NCI-H187 (cell line): ENCODE measurements at places on chromosomes 11 and 22.

GRCh38 chr22:40179526-40179925 lies 1.8 kb downstream of the TNRC6B start:
- DNase-seq = no peak

- no peak for DNase-seq
These were observed 16.4 kb upstream of the ASCC2 start for GRCh38 chr22:29854432-29854831.

GRCh38 chr11:129813231-129813791 lies 2.3 kb upstream of the TMEM45B start:
- no peak for DNase-seq

- DNase-seq = no peak
These were observed 135.4 kb downstream of the OSBP2 start for GRCh38 chr22:30829901-30830550.

DNA sequence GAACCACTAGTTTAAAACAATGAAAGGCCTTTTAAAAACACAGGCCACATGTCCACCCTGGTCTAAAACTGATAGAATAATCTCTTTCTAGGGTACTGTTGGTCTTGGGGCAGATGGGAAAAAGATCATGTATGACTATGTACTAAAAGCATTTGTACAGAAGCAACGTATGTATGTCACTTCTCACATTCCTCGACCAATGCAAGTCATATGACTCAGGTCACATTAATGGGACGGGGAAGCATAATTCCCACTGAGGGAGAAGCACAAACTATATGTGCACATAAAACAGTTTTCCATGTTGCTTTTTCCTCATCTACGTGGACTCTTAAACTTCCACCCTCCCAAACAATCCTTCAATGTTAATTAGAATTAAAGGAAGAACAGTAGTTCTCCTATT lies 32.2 kb upstream of the GAB2 start:
- no peak for DNase-seq

DNA sequence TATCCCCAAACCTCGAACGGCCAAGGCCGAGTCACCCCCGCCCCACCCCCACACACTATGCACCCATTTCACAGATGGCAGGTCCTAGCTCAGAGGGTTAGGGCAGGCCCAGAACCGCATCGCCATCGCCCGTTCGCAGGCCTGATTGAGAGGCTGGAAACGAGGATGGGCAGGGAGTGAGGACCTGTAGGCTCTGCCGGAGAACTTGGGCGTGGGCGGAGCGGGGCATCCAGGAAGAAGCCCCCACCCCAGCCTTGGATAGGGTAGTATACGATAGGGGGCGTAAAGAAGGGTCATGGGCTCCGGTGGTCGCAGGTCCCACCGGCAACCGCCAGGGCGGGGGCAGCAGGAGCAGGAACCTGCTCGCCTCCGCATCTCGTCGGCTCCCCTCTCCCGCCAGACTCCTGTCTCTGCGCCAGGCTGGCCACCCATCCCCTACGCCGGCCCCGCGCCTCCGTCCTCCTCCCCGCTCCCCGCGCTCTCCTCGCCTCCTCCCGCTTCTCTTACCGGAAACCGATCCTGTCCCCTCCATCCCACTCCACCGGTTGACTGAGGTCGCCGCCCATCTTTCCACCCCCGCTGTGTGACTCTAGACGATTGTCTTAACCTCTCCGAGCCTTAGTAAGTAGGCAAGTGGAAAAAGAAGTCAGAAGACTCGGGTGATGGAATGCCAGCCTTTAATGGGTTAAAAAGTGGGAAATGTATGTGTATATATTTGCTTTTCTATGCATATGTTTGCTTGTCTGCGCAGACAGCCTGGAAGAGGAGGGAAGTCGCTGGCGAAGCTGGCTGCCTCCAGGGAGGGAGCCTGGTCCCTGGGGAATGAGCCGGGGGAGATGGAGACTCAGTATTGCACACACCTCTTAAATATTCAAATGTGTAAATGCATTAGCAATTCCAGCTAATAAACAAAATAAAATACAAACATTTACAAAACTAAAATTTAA lies 52.8 kb downstream of the CYTH4 start:
- no peak for DNase-seq

GRCh38 chr11:44949160-44950030 lies 1.3 kb downstream of the TP53I11 start:
- DNase-seq = no peak

DNA sequence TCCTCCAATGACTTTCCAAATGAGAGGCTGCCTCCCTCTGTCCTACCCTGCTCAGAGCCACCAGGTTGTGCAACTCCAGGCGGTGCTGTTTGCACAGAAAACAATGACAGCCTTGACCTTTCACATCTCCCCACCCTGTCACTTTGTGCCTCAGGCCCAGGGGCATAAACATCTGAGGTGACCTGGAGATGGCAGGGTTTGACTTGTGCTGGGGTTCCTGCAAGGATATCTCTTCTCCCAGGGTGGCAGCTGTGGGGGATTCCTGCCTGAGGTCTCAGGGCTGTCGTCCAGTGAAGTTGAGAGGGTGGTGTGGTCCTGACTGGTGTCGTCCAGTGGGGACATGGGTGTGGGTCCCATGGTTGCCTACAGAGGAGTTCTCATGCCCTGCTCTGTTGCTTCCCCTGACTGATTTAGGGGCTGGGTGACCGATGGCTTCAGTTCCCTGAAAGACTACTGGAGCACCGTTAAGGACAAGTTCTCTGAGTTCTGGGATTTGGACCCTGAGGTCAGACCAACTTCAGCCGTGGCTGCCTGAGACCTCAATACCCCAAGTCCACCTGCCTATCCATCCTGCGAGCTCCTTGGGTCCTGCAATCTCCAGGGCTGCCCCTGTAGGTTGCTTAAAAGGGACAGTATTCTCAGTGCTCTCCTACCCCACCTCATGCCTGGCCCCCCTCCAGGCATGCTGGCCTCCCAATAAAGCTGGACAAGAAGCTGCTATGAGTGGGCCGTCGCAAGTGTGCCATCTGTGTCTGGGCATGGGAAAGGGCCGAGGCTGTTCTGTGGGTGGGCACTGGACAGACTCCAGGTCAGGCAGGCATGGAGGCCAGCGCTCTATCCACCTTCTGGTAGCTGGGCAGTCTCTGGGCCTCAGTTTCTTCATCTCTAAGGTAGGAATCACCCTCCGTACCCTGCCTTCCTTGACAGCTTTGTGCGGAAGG lies 2.9 kb downstream of the APOC3 start:
- no peak for DNase-seq

GRCh38 chr11:15493921-15494620 lies 379.3 kb downstream of the INSC start:
- DNase-seq = no peak

- no peak for DNase-seq
These were observed 22.4 kb upstream of the MOB2 start for GRCh38 chr11:1508986-1509385.

- no peak for DNase-seq
These were observed 23.2 kb upstream of the FEZ1 start for GRCh38 chr11:125519256-125519655.

- no peak for DNase-seq
These were observed 212 bp downstream of the HRAS start for GRCh38 chr11:535210-535518.

DNA sequence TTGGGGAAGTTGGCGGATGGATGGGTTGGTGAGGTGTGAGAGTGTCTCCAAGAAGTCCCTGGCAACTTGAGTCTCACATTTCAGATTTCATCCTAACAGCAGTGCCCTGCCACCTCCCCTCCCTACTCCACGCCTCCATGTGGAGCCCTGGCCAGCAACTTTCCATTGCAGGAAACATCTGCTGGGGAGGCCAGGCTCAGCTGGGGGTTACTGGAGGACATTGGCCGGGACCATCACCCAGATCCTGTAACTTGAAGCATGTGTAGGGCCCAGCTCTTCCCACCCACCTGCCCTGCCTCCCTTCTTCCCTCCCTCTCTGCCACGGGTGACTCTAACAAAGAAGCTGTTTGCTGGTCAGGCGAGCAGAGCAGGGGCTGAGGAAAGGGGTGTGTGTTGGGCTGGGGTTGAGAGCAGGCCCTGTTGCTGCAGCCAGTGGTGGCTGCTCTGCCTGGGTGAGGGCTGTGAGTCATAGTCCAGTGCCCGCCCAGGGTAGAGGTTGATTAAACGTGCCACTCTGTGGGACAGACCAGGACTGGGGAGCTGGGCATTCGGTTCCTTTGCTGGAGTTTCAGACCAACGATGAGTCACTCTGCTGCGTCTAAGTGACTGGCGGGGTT lies 64.0 kb downstream of the SCN3B start:
- no peak for DNase-seq

DNA sequence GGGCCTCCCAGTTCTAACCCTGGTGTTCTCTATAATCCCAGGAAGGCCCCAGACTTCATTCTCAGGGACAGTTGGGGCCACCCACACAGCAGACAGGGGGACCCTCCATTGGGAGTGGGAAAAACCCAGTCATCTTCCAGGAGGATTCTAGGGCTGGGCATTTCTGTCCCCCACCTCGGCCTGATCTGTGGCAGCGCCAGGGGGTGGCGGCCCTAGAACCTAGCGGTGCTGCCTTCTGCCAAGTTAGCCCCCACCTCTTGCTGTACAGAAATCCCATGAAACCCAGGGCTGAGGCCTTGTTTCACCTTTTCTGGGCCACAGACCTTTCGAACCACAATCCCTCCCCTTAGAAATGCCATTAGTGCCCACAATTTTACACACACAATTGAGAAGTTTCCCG lies 9.6 kb downstream of the CHST1 start:
- DNase-seq = no peak

DNA sequence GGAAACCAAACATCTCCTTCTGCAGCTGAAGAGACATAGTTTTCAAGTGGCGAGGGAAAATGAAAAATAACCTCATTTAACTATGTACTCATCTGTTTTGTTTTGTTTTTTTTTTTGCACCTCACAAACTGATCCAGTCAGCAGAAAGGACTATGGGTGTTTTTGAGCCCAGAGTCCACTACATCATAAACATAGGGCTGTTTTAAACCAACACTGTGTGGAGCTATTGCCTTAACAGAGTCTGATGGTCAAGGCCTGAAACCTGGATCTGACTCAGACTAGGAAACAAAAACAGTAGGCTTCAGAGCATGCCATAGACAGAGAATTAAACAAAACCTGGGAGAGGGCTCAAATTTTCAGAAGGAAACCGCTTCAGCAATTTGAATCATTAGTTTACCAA lies 99.3 kb upstream of the FSHB start:
- no peak for DNase-seq

GRCh38 chr11:113488931-113489351 lies 13.7 kb upstream of the DRD2 start:
- DNase-seq = no peak

- no peak for DNase-seq
These were observed 24.3 kb downstream of the CCDC15 start for GRCh38 chr11:124978316-124978715.

- DNase-seq = no peak
These were observed 248.6 kb upstream of the PLET1 start for GRCh38 chr11:112509300-112509699.

GRCh38 chr22:39574779-39575551 lies 4.4 kb downstream of the CACNA1I start:
- DNase-seq = no peak

GRCh38 chr22:38437416-38437815 lies 17.6 kb downstream of the KCNJ4 start:
- no peak for DNase-seq

DNA sequence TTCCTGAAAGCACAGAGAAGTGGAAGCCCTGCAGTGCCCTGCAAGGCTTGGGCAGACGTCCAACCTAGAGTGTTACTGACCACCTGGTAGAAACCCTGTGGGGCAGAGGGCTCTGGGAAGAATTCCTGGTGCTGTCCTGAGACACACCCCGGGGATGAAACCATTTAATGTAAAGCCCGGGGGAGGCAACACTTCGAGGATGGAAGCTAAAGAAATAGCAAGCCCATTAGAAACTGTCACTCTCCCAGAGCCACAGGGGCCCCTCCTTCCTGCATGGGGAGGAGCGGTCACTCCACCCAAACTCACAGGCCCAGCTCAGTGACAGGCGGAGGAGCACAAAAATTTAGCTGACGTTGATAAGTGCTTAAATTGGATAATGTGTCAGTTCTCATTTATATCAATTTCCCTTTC lies 57.6 kb downstream of the NRXN2 start:
- DNase-seq = no peak

DNA sequence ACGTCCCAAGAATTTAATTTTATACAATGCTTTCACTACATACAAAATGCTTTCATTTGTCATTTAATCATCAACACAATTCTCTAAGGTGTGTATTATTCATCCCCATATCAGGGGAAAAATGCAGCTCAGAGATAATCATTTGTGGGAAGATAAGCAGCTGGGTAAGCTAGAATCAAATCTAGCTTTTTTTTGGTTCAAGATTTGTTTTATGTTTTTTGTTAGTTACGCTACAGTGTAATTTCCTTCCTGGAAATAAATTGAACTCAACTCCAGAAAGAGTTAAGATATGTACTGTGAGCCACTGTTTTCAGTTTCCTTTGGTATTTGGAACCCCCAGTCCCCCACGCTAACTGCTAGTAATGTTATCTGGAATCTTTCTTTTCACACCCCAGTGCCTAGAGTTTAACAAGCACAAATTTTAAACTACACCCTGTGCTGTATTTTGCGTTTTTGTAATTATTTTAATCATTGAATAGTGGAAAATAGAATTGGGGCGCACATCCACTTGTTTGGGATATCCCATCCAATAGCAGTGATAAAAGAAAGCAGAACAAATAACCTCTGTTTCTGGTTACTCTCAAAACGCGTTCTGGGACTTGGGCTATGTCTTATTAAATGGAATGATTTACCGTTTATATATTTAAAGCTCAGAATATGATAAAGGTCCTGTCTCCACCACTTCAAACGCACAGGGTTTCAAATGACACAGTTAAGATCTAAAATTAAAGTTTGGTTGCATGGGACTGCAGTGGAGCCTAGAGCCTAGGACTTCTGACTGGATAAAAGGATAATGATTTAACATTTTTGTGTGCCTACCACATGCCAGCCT lies 2.1 kb upstream of the HSPA8 start:
- DNase-seq = no peak

DNA sequence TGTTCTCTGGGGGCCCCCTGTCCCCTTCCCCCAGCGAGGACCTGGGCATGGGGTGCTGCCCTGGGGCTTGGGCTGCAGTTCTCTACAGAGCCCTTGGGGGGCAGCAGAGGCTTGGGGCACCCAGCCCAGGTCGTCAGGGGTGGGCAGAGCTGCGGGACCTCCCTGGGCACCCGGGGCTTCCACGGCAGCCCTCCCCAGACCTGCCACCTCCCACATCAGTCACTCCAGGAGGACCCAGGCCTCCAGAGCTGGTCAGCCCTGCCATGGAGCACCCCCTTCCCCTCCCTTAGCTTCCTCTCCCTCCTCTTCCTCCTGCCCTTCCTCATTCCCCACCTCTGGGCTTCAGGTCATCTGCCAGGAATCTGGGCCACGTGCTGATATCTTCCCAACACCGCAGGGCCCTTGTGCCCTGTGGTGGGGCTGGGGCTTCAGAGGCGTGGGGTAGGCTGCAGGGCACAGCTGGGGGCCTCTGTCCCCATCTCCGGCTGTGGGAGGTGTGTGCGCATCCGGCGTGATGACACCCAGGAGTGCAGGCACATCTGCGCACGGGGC lies 5.8 kb downstream of the TSPAN4 start:
- DNase-seq = no peak

GRCh38 chr11:128518493-128519207 lies 68.7 kb downstream of the ETS1 start:
- DNase-seq = no peak
